Kidney epithelial cell (primary cell): ENCODE measurements at places on chromosomes 11 and 22. TPM values are rescaled to one million over a fixed set of nuclear protein-coding genes. Genes with fewer than 3 reads are reported as not detected.

GRCh38 chr22:20114506-20115475, 1.1 kb upstream of the RANBP1 start:
- DNase-seq: no peak

GRCh38 chr11:20364341-20364792, 853 bp downstream of the HTATIP2 start:
- DNase-seq: no peak

DNA sequence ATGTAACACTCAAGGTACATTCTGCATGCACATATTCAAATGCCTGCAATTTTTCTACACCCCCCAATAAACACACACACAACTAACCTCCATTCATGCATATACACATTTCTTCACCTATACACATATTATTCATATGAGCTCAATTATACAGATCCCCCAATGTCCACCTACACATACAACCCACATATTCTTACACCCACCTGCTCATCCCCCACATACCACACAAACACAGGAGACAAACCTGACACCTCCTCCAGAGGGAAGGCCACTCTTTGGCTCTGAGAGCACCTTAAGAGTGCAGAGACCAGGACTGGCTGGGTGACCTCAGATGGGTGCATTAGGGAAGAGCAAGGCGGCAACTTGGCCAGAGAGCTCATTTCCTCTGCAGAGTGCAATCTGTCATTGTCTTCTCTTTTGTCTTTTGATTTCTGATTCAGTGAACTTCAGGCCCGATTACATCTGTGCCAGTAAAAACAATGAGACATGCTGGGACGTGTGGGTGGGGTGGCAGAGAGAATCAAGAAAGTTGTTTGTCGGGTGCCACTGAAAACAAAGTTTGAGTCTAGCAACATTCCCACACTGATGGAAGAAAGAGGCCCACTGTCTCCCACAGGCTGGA, 208.4 kb downstream of the NXPE2 start:
- DNase-seq: no peak

DNA sequence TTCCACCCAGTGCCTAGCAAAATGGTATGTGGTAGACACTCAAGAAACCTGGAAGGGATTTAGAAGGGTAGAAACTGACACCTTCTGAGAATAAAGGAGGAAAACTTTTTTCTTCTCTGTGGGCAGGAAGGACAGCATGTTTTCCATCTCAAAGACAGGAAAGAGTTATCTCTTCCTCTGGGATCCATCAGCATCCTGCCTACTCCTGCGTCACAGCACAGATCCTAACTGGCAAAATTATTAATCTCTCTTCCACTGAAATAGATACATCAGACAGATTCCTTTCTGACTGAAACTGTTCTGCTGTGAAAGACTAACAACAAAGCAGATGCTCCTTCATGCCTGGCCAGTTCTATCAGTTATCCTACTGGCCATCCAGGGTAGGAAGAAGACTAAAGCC, 147.2 kb downstream of the SPON1 start:
- no peak for DNase-seq

GRCh38 chr11:70472240-70472639, 73.9 kb downstream of the CTTN start:
- DNase-seq: no peak

GRCh38 chr11:61833926-61834277, 5.8 kb downstream of the FADS2 start:
- DNase-seq: no peak

- DNase-seq: no peak
These were observed 39.9 kb downstream of the SGSM3 start for GRCh38 chr22:40410272-40410671.

GRCh38 chr11:77200351-77201268, 72.6 kb downstream of the MYO7A start:
- no peak for DNase-seq

DNA sequence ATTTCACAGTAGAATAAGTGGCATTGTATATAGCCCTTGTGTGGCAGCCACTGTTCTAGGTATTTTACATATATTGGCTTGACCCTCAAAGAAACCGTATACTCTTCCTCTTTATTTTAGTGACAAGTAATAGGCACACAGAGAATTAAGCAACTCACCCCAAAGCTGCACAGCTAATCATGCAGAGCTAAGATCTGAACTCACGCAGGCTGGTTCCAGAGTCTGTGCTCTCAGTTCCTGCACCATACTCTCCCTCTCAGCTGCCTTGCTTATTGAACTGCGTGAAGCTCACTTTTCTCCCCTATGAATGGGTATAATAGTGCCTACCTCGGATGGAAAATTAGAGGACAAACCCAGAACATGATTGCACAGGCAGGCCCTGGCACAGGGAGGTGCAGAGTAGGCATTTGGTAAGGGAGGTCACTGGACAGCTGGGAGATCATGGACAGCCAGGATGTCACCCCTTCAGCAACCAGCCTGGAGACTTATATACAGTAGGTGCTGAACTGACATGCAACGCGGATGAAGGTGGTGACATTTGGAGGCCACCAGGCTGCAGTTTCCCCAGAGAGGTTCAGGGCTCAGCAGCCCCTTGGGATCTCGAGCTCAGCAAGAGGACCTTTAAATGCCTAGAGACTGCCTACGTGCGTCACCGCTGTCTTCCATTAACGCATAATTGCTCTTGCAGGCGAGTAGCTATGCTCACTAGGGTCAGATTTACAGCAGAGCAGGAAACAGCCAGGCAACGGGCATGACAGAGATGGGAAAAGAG, 78.4 kb upstream of the TP53I11 start:
- no peak for DNase-seq

GRCh38 chr22:40178417-40179409, 988 bp downstream of the TNRC6B start:
- DNase-seq: peak; percentile 38

DNA sequence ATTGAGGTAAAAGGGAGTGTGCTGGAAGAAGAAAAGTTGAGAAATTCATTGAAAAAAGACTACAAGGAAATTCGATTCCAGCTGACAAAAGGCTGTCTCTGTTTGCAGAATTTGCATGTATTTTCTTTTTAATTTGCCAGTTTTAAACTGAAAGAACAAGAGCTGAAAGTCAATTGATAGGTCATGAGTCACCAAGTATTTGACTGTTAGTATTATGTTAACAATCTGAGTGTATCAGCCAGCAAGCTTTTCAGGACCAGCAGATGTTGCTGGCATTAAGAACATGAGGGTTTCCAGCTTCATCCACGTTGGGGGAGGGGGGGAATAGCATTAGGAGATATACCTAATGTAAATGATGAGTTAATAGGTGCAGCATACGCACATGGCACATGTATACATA, 726.7 kb downstream of the METTL15 start:
- DNase-seq: peak; percentile 32

DNA sequence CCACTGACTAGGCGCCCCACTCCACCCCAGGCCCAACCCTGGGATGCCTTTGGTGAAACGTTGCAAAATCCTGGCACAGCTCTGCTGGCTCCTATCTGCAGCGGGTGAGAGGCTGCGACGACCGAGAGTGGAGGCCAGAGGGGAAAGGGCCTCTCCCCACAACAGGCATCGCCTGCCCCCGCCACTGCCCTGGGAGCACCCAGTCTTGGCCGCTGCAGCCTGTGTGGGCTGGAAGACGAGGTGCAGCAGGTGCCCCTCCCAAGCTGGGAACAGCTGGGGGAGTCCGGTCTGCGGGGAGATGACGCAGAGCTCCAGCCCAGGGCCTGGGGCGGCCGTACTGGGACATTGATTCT, 4.2 kb upstream of the PIM3 start:
- DNase-seq: no peak

DNA sequence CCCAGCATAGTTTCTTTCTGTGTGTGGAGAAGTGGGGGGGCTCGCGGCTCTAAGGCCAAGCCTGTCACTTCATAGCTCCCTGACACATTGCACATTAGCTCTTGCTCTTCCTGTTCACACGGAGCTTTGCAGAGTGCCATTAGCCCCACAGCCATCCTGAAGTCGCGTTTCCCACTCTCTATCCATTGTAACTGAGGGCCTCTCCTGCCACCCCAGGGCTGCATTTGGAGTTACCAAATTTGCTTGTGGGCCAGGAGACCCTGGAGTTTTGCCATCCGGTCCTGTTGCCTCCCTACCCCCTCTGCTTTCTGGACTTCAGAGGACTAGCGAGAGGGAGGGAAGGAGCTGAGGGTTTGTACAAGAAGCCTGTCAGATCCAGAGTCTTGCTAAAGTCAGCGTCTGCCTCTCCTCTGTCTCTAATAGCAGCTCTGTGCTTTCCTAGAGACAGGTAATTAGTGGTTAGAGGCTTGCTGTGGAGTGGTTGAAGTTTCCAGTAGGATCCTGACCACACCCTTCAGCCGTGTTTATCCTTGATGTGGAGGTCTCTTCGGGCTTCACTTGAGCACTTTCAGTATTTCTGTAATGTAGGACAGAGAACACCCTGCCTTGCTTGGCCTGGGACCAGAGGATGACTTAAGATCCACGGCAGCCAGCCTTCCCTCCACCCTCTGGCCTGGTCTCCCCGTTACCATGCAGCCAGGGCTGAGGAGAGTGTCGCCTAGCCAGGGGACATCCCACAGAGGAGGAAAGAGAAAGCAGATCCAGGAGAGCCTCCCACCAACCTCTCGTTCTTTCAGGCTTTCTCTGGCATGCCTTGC, 14.1 kb downstream of the DCPS start:
- DNase-seq: no peak

DNA sequence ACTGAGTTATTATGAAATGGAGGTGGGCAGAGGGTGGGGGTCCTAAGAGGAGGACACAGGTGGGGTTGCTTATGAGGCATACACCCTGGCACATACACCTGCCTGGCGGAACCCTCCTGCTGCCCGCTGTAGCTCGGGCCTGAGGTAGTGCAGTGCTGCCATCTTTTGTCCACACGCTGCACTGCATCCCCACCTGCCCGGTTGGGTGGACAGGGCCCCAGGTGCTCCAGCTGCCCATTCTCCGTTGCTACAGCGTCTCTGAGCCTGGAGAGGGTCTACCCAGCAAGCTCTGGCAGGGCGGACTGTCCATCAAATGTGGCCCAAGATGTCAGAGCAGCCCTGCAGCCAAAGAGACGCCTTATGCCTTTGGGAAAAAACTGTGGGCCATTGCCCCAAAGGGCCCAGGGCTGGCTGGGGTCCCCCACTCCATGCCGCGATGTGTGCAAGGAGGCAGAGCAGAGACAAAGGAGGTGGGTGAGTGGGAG, 131.2 kb downstream of the BUD13 start:
- no peak for DNase-seq

DNA sequence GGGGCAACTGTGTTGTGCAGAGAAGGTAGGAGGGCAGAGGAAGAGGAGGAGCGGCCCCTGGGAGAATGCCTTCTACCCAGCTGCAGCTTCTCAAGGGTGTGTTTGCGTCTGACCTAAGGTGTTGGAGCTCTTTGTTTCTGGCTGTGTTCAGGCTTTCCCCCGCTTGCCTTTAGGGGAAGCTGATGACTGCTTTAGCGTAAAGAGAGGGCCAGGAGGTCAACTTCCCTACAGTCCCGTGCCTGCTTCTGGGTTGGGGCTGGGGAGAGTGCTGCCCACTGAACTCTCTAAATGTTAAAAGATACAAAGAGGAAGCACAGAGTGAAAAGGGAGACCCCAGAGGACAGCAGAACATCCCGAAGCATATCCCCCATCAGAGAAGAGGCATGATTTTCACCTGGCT, 99.2 kb downstream of the PTPRJ start:
- no peak for DNase-seq

- no peak for DNase-seq
These were observed 6.7 kb upstream of the SCARF2 start for GRCh38 chr22:20444325-20444724.

GRCh38 chr11:26944866-26945664, 48.8 kb upstream of the FIBIN start:
- no peak for DNase-seq

GRCh38 chr11:113546757-113547507, 71.7 kb upstream of the DRD2 start:
- DNase-seq: peak; percentile 50

- DNase-seq: no peak
These were observed 47.7 kb downstream of the TST start for GRCh38 chr22:36971341-36972125.

DNA sequence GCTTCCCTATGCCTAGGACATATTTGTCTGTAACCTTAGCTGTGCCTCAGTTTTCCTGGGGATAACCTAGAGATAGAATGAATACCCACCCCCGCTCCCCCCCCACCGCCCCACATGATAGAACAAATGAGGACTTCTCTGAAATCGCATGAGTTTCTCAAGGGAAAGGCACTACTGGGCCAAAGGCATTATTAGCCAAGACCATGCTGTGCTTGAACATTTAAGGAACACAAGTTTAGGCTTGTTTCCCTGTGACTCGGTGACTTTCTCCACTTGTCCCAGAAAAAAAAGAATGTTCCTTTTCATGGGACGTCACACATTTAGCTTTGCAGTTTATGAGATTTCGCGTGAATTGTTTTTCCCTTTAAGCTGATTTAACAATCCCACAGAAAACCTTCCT, 51.4 kb upstream of the CRTAM start:
- DNase-seq: no peak

RRM1 gene
- total RNA-seq: 33.2 and 36.8 TPM in 2 replicates

ATP5MG gene
- total RNA-seq: 52.6 and 52.7 TPM in 2 replicates

GCAT gene
- 35.7 and 37.4 TPM in 2 replicates for total RNA-seq

PDGFD gene
- total RNA-seq: 3.4 and 3.5 TPM in 2 replicates

USP47 gene
- 46.3 and 46.5 TPM in 2 replicates for total RNA-seq

SERHL2 gene
- 0.27 and 2.0 TPM in 2 replicates for total RNA-seq

POU2AF3 gene
- total RNA-seq: 0.25 TPM in 1 of 2 replicates, not detected in the other

OR52N4 gene
- total RNA-seq: not detected in 2 replicates
